Fibroblast of mammary gland (primary cell): ENCODE measurements at places on chromosomes 7 and 10.

DNA sequence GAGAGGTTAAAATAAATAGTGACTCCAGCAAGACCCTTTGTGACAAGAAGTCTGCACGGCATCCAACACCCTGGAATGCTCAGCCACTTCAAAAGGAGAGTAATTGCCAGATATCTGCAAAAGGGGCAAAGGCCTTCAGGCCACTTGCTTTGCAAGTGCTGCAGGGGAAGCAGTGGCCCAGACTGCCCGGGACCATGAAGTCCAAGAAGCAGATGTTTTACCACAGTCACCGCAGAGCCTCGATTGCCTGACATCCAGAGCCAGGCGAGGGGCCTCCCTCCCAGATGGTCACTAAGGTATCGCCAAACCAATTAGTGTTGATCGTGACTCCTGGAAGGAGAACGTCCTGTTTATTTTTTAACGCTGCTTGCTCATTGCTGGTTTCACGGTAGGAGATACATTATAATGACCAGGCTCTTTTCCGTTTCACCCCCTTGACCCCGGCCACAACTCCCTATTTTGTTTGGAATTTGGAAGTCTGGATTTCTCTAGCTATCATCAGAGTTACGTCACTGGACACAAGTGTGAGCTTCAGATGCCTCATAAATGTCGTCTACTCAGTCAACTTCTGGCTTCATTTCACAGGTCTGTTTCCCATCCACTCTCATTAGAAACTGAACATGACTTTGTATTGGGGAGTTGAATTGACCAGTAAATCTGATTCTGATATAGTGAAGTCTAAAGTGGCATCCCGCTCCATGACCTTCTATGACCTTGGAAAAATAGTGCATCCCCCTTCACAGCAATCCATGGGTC lies 276.2 kb downstream of the WDR11 start:
- DNase-seq, result no peak

DNA sequence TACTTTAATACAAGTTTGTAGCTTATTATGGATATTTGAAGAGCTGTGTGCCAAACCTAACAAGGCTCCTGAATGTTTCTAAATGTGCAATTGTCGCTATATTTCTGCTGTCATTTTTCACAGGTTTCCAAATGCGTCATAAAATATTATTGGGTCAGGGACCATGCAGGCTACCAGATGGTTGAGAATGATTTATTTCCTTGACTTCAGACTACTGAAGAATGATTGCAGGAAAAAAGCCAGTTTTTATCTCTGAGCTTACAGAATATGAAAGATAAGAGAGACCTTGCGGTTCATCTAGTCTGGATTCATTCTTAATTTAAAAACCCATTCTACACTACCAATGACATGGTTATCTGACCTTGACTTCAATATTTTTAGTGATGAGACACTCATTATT lies 55.2 kb downstream of the TSPAN12 start:
- DNase-seq, result no peak

DNA sequence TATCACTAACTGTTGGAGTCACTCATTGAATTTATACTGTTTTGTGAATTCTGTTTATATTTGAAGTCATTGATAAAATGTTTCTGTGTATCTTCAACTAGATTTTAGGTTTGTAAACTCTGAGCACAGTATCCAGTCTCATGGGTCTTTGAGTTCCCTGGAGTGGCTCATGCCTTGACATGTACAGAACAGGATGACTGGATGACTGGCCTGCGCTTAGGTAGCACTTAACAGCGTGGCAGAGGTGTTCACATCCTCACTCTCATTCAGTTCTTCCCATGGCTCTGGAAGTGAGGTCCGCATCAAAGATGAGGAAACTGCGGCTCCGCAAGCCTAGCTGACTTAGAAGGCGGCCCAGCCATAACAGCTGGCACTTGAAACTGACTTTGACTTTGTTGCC lies 576.9 kb downstream of the SUGCT start:
- no peak for DNase-seq

GRCh38 chr7:35967366-35968139 lies 166.7 kb downstream of the SEPTIN7 start:
- no peak for DNase-seq

- no peak for DNase-seq
Measured at GRCh38 chr7:45054442-45054841, 34.3 kb downstream of the NACAD start.

DNA sequence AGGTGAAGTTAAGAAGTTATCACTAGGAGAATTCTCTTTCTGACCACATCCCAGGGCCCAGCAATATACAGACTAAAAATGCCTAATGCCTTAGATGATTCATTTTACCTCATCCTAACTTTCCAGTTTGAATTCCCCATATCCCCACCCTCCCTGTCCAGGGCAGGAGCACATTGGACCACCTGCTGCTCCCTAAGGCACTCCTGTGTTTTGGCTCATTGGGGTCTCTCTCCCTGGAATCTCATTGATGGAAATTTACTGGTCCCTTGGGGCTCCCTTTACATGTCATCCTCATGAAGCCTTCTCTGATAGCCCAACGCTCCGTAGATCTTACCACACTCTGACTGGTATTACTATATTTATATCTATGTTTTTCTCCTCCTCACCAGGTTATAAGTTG lies 2.7 kb downstream of the IL2RA start:
- no peak for DNase-seq

GRCh38 chr10:46528171-46528671 lies 28.2 kb downstream of the GPRIN2 start:
- DNase-seq, result no peak
